CMK (cell line): ENCODE measurements at places on chromosomes 6 and 20.
A peak's percentile ranks its signal among the peaks of the same experiment; 100 is the strongest.

GRCh38 chr20:45019762-45020123 is 53.4 kb downstream of the STK4 start:
- DNase-seq, result no peak

DNA sequence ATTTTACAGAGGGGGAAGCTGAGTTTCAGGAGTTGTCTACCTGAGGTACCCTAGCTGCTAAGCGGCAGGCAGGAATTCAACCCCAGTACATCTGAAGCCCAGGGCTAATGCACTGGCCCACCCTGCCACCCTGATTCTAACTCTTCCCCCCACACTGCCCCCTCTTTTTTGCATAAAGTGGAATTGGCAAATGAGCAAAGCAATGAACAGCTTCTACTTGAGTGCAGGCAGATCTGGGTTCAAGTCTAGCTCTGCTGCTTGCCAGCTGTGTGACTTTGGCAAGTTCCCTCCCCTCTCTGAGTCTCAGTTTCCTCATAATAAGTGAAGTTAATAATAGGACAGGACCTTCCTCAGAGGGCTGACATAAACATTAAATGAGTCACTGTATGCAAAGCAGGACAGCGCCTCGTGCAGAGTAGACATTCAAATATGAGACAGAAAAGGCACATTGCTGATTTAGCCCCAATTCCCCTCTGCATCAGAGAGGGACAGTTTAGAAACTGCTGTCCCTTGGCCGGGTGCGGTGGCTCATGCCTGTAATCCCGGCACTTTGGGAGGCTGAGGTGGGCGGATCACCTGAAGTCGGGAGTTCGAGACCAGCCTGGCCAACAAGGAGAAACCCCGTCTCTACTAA is 4.7 kb downstream of the ADA start:
- DNase-seq, result no peak

DNA sequence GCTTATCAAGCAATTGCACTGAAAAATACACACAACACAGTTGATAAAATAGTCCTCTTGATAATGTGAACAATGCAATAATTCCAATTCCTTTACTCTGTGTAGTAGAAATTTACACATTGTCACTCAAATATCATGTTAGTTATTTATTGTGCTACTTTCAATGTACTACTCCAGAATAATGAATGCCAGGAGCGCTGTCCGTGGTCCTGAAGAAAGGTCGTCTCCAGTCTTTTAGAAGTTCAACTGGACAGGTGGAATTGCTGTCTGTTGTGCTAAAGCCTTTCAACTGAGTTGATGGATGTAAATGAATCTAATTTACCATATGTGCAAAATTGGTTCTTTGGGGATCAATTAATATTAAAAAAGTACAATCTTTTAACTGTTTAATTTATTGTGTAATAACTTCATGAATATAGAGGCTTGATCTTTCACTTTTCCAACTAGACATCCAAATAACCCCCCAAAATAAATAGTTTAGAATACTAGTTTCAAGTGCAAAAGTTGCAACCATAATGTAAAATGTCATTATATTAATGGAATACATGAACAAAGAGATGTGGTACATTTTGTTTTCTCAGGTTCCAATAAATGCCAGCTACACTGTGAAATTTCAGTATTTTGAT is 3.2 kb downstream of the GRIK2 start:
- peak; percentile 5 for DNase-seq

GRCh38 chr6:88238065-88238464 is 71.9 kb upstream of the CNR1 start:
- DNase-seq, result no peak

DNA sequence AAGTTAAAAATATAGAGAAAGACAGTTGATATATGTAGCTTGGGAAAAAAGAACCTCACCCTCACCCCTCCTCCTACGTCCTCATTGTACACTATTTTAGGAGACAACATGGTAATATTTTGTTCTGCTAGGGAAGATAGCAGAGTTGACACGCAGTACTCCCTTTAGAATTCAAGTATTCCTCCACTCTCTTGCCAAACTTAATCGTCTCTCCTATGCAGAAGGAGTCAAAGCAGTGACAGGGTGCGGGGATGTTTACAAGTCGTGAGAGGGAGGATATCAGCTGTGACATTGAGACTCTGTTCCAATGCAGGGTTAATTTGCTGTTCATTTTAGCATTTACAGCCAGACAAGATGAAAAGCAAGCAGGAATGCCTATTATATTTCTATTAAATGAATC is 97.5 kb downstream of the SOBP start:
- no peak for DNase-seq

DNA sequence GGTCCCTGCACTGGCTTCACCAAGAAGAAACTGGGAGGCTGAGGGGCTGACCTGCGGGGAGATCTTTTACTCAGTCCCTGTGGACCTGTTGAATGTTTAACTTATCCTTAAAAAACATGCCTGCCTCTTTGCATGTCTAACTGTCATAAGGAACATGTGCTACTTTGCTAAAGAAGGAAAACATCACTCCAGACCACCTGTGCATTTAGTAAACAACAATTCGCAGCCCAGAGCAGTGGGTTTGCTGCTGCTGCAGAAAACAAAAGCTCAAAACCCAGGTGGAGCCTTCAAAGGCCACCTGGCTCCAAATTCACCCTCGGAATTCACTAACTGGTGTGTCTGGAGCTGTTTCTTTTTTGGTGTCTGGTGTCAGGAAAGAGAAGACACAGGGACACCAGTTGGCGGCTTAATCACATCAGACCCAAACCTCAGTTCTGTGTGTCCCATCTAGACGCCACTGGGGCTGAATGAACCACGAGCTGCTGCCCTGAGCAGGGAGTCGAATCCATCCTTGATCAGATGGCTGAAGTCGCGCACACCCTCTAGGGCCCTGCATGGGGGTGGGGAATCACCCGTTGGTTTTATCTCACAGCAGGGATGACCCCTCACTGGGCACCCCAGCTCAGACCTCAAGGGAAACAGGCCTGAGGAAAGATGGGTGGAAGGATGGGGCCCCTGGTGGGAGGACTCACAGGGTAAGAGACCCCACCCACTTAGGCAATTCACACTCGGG is 344.3 kb downstream of the PREX1 start:
- no peak for DNase-seq

DNA sequence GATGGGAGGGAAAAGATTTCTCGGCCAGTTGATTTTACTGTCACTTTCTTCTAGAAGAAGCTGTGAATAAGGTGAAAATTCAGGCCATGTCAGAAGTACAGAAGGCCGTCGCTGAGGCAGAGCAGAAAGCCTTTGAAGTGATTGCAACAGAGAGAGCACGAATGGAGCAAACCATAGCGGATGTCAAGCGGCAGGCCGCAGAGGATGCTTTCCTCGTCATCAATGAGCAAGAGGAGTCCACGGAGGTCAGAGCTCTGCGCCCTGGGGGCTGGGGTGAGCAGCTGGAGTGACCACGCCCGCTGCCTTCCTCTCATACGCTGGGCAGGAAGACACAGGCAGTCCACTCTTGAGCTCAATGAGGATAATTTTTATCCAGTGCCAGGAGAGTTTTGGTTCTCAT is 21.8 kb upstream of the C20orf144 start:
- DNase-seq, result no peak

- no peak for DNase-seq
Measured at GRCh38 chr20:10733122-10733521, 59.3 kb upstream of the JAG1 start.

DNA sequence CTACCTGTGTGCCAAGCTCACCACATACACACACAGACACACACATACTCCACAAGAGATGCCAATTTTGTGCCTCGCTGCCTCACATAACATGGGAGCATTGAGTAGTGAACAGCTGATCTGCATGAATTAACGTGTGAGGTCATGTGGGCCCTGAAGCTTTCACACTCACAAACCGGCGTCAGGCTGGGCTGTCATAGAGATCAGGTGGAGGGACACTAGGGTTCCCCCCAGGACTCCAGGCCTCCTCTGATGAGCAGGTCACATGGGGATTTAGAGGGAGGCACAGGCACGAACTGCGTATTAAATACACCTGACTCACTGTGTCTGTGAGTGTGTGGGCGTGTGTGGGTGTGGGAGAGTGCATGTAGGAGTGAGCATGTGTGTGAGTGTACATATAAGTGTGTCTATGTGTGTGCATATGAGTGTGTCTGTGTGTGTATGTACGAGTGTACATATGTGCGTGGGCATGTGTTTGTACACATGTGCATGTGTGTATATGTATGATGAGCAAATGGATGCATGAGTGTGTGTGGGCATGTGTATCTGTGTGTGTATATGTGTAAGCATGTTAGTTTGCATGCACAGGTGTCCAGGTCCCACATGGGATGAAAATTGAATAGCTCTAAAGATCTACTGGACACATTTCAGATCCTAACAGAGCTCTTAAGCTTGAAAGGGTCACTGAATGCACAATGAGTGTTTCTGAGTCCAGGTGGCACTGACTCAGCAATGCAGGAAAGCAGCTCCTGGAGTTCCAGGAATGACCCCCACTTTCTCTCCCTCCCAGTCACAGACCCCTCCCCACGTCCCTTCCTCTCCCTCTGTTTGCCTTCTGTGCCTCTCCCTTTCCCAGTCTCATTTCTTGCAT is 336.6 kb downstream of the PREX1 start:
- no peak for DNase-seq
